Bronchial epithelial cell (primary cell): ENCODE measurements at places on chromosomes 6 and 20.
A peak's percentile ranks its signal among the peaks of the same experiment; 100 is the strongest.

DNA sequence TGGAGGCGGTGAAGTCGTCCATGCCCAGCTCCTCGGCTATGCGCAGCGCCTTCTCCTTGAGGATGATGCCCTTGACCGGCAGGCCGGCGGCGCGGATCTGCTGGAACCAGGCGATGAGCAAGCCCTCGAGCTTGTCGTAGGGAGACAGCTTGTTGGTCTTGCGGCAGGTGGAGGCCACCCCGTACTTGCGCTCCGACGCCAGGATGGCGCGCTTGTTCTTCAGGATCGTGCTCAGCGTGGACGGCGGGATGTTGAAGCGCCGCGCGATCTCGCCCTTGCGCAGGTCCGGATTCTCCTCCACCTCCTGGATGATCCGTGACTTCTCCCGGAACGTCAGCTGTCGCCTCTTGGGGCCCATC is 435 bp downstream of the CENPB start:
- DNase-seq, result peak; percentile 28

GRCh38 chr6:130503146-130503545 is 137.3 kb downstream of the TMEM200A start:
- DNase-seq, result peak; percentile 46

DNA sequence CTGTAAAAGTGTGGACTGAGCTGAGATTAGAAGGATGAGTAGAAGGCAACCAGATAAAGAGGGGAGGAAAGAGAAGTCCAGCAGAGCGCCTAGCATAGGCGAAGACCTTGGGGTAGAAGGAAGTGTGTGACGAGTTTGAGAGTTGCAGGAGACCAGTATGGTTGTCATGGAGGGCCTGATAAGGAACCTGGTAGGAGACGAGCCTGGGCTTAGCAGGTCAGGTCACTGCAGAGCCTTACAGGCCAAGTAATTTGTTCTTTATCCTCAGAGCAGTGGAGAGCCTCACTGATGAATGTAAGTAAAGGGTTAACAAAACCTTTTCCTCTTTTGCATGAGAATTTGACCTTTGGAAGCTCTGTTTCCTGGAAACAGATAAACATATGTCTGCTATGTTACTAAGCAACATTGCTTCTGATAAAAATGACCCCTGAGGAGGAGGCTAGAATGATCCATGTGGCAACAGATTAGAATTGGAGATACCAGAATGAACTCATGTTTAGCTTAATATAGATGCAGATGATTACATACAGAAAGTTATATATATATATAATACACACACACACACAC is 2.9 kb upstream of the TMEM74B start:
- DNase-seq, result no peak

GRCh38 chr6:80537118-80537972 is 430.9 kb downstream of the BCKDHB start:
- no peak for DNase-seq
